ENCODE measurements at places on chromosomes 3 and 15. TPM values are rescaled to one million over a fixed set of nuclear protein-coding genes. Genes with fewer than 3 reads are reported as not detected.

The NDN gene
- total RNA-seq: not detected

The DISP2 gene
- total RNA-seq: 0.23 TPM

The FBXO40 gene
- not detected for total RNA-seq

The RPP25 gene
- total RNA-seq: 2.6 TPM

The RETNLB gene
- total RNA-seq: not detected

- H3K4me3 ChIP-seq: no peak overlapping the region
- DNase-seq: no peak
- H3K36me3 ChIP-seq: no peaks in the 10 kb centered on the region
- no peaks in the 10 kb centered on the region for H3K27me3 ChIP-seq
- peaks cover 15% of the 10 kb centered on the region for H3K4me1 ChIP-seq
These were observed 7.8 kb upstream of the SLCO3A1 start for GRCh38 chr15:91845720-91846119.

DNA sequence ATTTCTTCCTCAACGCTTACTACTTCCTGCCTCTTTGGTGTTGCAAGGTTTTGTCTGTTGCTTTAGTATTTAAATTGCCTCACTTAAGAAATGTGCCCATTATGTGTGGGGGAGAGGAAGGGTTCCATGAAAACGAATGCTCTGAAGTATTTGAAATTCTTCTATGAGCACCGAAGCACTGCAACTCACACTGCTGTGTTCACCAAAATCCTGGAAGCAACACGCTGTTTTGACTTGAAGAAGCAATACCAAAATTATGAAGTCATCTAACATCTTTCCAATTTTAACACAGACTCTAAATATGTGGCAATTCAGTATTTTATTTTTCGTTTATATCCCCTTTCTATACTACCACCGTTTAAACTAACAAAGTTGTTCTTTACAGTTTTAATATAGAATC lies 101.5 kb downstream of the RBMS3 start:
- H3K27me3 ChIP-seq: no peaks in the 10 kb centered on the region
- no peaks in the 10 kb centered on the region for H3K4me1 ChIP-seq
- no peak overlapping the region for H3K4me3 ChIP-seq
- no peak overlapping the region for H3K27ac ChIP-seq

DNA sequence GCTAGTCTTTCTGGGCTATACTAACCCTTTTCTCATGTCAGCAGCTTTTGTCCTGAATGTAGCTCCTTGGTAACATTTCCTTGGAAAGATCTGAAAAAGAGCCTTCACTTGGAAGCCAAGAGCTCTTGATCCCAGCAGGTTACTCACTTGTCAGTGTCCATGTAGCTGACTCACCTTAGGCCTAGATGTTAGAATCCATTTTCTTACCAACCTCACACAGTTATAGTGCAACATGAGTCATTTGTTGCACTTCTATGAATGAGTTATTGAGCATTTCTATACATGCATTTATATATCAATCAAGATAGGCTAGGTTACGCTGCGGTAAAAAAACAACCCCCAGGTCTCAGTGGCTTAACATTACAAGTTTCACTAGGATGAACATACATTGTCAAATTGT lies 106.8 kb upstream of the SLC7A14 start:
- no peak for DNase-seq
- H3K4me1 ChIP-seq: no peaks in the 10 kb centered on the region
- H3K27me3 ChIP-seq: no peaks in the 10 kb centered on the region
- H3K36me3 ChIP-seq: no peaks in the 10 kb centered on the region

DNA sequence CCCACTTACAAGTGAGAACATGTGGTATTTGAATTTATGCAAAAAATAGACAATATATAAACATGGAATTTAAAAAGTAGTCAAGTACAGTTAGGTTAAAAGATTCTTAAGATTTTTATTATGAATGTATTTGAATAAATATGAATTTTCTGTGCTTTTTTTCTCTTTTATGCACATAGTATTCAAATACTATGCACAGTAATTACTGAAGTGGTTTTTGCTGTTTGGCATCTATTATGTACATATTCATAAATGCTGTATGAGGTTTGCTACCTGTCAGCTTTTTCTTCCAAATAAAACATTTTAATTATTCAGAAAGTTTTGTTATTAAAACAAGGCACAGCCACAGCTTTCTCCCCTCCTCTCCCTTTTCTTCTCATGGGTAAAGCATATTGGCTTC lies 1272.7 kb downstream of the NSUN3 start:
- no peak overlapping the region for H3K4me3 ChIP-seq
- no peak overlapping the region for H3K27ac ChIP-seq
- H3K4me1 ChIP-seq: no peaks in the 10 kb centered on the region
- H3K27me3 ChIP-seq: no peaks in the 10 kb centered on the region

DNA sequence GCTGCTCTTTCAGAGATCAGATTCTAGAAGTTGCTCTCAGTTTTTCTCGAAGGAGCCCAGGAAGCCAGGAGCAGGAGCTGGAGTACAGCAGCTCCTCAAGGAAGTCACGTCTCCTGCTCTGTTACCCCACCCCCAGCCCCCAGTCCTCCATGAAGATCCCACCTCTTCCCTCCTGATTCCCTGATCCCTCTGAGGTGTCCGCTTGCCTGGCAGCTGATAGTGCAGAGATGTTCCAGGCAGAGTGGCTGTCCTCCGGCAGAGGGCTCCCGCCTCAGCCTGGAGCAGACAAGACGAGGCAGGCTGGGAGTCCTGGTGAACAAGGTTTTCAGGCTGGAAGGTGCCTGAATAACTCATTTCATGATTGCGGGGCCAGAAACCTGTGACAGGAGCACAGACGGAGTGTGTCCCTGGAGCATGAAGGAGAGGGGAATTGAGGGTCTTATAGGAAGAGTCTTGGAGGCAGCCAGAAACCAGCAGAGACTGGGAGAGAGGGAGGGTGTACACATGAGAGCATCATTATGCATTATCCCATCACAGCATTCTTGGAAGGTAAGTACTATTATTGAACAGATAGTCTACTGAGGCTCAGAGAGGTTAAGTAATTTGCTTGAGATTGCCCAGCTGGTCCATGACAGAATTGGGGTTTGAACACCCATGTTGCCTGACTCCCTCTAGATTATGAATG lies 1.2 kb downstream of the HRH1 start:
- H3K4me3 ChIP-seq: no peak overlapping the region
- no peak for DNase-seq
- H3K36me3 ChIP-seq: no peaks in the 10 kb centered on the region

GRCh38 chr3:187027531-187028278 lies 97.4 kb downstream of the ST6GAL1 start:
- peaks cover 84% of the 10 kb centered on the region for H3K4me1 ChIP-seq
- H3K27ac ChIP-seq: peak overlapping the region; percentile 48
- no peaks in the 10 kb centered on the region for H3K27me3 ChIP-seq
- H3K4me3 ChIP-seq: peak overlapping the region; percentile 58
- H3K36me3 ChIP-seq: no peaks in the 10 kb centered on the region

DNA sequence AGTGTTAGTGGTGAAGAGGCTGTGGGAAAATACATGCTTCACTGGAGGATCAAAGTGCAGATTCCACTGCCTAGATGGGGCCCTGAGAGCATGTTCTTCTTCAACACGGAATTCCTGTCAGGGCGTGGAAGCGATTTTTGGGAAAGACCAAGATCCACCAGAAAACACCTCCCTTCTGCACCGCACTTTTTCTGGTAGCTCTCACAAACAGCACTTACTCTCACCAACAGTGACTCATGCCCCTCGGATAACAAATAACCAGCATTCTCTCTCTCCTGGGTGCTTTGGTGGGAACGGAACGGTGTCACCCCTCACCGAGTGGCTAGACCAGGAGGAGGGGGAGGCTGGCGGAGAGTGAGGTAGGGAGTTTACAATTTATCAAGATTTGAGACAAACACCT lies 40.1 kb downstream of the ADAMTSL3 start:
- H3K4me3 ChIP-seq: no peak overlapping the region
- DNase-seq: no peak
- no peak overlapping the region for H3K27ac ChIP-seq
- no peaks in the 10 kb centered on the region for H3K27me3 ChIP-seq

GRCh38 chr15:66815318-66815717 lies 113.3 kb downstream of the SMAD6 start:
- H3K4me3 ChIP-seq: no peak overlapping the region
- DNase-seq: no peak
- no peaks in the 10 kb centered on the region for H3K27me3 ChIP-seq
- no peaks in the 10 kb centered on the region for H3K4me1 ChIP-seq
- H3K36me3 ChIP-seq: no peaks in the 10 kb centered on the region
- H3K27ac ChIP-seq: no peak overlapping the region

GRCh38 chr3:120435621-120436020 lies 15.2 kb downstream of the FSTL1 start:
- no peaks in the 10 kb centered on the region for H3K4me1 ChIP-seq
- H3K27me3 ChIP-seq: no peaks in the 10 kb centered on the region
- no peak overlapping the region for H3K27ac ChIP-seq
- no peak for DNase-seq
- no peak overlapping the region for H3K4me3 ChIP-seq

DNA sequence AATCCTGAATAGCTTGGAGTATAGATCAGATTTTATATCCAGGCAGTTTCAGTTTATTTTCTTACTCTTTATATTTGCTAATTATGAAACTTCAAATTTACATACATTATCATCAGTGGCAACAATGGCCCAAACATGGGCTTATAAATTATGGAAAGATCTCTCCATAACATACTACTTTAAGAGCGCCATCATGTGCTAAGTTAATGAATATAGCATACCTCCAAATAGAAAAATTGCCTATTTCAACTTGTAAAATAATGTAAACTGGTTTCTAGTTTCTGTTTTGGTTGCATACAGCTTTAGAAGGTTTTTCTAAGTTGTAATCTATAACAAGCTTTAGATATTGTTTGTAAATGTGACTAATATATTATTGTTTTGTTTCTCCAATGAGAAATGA lies 531.3 kb upstream of the UBE2E2 start:
- H3K27ac ChIP-seq: no peak overlapping the region
- H3K4me3 ChIP-seq: no peak overlapping the region
- H3K36me3 ChIP-seq: no peaks in the 10 kb centered on the region
- no peak for DNase-seq
- H3K4me1 ChIP-seq: no peaks in the 10 kb centered on the region

GRCh38 chr15:61041886-61042285 lies 187.2 kb downstream of the RORA start:
- no peak overlapping the region for H3K4me3 ChIP-seq
- H3K36me3 ChIP-seq: no peaks in the 10 kb centered on the region
- H3K4me1 ChIP-seq: no peaks in the 10 kb centered on the region
- H3K27ac ChIP-seq: no peak overlapping the region
- no peak for DNase-seq

DNA sequence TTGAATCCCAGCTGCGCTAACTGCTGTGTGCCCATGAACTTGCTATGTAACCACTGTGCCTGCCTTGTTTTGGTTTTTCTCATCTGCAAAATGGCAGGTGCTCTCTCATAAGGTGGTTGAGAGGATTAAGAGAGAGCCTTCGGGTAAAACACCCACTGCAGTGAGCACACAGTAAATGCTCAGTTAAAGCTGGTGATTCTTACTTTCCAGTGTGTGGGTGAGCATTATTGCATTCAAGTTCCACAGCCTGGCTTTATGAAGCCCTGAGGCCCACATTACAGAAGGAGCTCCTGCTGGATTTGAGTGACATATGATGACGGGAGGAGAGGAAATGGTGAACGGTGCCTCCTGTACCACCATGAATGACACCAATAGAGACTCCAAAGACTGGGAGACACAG lies 83.5 kb upstream of the SEC13 start:
- H3K27ac ChIP-seq: no peak overlapping the region
- no peaks in the 10 kb centered on the region for H3K4me1 ChIP-seq
- H3K4me3 ChIP-seq: no peak overlapping the region
- H3K27me3 ChIP-seq: no peaks in the 10 kb centered on the region
- no peaks in the 10 kb centered on the region for H3K36me3 ChIP-seq

GRCh38 chr3:8456412-8456811 lies 45.2 kb upstream of the LMCD1 start:
- H3K27me3 ChIP-seq: no peaks in the 10 kb centered on the region
- no peak for DNase-seq
- no peaks in the 10 kb centered on the region for H3K4me1 ChIP-seq
- H3K4me3 ChIP-seq: no peak overlapping the region

DNA sequence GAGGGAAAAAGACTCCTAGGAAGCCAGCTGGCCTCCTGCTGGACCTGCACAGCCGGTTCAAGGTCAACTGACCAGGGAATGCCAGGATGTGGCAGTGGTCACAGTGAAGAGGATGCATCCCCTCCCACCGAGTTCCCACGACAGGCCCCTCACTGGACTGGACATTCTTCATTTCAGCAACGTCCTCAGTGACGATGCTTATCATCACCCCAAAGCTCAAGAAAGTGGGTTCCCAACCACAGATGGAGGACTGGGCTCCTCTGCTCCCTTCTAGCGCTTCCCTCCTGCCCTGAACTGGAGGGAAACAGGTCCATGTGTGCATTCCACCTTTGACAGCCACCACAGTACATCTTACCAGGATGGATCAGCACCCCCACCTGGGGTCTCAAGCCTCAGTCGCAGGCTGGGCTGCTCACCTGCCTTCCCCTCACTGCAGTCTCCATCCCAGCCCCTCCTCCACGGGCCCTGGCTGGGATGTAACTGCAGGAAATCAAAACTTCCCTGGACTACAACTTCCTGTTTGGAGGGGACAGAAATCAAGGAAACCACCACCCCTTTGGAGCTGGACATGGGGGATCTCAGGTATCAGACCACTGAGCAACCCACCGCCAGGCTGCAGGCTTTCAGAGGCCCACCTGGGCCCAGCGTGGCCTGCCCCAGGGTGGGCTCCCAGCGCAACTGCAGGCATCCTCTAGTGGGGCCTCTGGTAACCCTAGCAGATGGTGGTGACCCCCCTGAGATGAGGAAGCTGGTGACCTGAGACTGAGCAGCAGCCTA lies 7.3 kb downstream of the CALML4 start:
- no peak overlapping the region for H3K27ac ChIP-seq
- H3K4me3 ChIP-seq: no peak overlapping the region
- H3K27me3 ChIP-seq: no peaks in the 10 kb centered on the region

GRCh38 chr3:55882006-55882405 lies 394.9 kb upstream of the WNT5A start:
- DNase-seq: no peak
- no peaks in the 10 kb centered on the region for H3K27me3 ChIP-seq
- H3K4me3 ChIP-seq: no peak overlapping the region
- H3K4me1 ChIP-seq: no peaks in the 10 kb centered on the region
- H3K36me3 ChIP-seq: no peaks in the 10 kb centered on the region

DNA sequence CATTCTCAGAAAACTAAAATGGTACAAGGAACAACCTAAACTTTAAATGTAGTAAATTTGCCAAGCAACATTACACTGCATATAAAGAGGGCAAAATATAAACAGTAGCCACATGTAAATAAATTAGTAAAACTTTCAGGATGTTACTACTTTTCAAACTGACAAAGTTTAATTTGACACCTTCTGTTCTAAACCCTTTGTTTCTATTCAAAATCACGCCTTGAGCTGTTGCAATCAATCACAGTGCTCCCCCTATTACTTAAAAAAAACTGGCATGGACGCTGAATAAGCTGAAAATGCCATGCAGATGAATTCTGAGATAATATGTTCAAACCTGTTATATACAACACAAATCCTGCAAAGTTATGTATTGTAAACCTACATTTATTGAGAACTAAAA lies 69.3 kb downstream of the SATB1 start:
- H3K27ac ChIP-seq: no peak overlapping the region
- no peaks in the 10 kb centered on the region for H3K27me3 ChIP-seq
- H3K4me3 ChIP-seq: no peak overlapping the region

- no peak overlapping the region for H3K4me3 ChIP-seq
- H3K27me3 ChIP-seq: no peaks in the 10 kb centered on the region
- H3K36me3 ChIP-seq: no peaks in the 10 kb centered on the region
- DNase-seq: no peak
These were observed 30.5 kb upstream of the NOX5 start for GRCh38 chr15:68983961-68984481.
